ENCODE measurements at places on chromosomes 11 and 22. TPM values are rescaled to one million over a fixed set of nuclear protein-coding genes. Genes with fewer than 3 reads are reported as not detected.

GNG3 gene
- not detected for total RNA-seq

DENND5A gene
- total RNA-seq = 97.5 TPM

OR51E2 gene
- not detected for total RNA-seq

TMA7B gene
- total RNA-seq = 1.4 TPM

ALG12 gene
- total RNA-seq = 25.9 TPM

FOLR3 gene
- 53.1 TPM for total RNA-seq

DNA sequence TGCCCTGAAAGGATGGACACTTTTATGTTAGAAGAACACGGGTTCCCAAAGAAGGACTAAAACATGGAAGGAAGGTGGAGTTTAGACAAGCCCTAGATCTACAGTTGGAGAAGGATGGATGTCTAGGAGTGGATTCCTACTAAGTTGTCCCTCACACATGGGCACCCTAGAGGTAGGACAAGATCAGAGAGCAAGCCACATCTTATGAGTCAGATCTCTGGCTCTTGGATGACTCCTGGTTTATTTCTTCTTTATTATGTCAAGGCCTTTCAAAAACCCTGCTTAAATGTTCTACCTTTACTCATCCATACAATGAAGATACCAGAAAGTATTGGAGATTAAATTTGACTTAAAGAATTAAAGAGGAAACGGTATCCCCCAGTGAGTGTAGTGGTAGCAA lies 34.4 kb downstream of the PRCP start:
- H3K27me3 ChIP-seq = no peaks in the 10 kb centered on the region
- H3K4me1 ChIP-seq = peaks cover 45% of the 10 kb centered on the region
- no peak overlapping the region for H3K4me3 ChIP-seq
- DNase-seq = no peak
- H3K36me3 ChIP-seq = no peaks in the 10 kb centered on the region
- H3K27ac ChIP-seq = no peak overlapping the region

- DNase-seq = no peak
- no peak overlapping the region for H3K4me3 ChIP-seq
- no peaks in the 10 kb centered on the region for H3K4me1 ChIP-seq
- no peak overlapping the region for H3K27ac ChIP-seq
- no peaks in the 10 kb centered on the region for H3K36me3 ChIP-seq
- no peaks in the 10 kb centered on the region for H3K27me3 ChIP-seq
Observed at GRCh38 chr11:109208121-109208520, 213.9 kb upstream of the C11orf87 start.

- no peak overlapping the region for H3K4me3 ChIP-seq
- no peak overlapping the region for H3K27ac ChIP-seq
- no peak for DNase-seq
- no peaks in the 10 kb centered on the region for H3K27me3 ChIP-seq
- no peaks in the 10 kb centered on the region for H3K4me1 ChIP-seq
Observed at GRCh38 chr11:86905252-86905651, 49.9 kb downstream of the FZD4 start.

DNA sequence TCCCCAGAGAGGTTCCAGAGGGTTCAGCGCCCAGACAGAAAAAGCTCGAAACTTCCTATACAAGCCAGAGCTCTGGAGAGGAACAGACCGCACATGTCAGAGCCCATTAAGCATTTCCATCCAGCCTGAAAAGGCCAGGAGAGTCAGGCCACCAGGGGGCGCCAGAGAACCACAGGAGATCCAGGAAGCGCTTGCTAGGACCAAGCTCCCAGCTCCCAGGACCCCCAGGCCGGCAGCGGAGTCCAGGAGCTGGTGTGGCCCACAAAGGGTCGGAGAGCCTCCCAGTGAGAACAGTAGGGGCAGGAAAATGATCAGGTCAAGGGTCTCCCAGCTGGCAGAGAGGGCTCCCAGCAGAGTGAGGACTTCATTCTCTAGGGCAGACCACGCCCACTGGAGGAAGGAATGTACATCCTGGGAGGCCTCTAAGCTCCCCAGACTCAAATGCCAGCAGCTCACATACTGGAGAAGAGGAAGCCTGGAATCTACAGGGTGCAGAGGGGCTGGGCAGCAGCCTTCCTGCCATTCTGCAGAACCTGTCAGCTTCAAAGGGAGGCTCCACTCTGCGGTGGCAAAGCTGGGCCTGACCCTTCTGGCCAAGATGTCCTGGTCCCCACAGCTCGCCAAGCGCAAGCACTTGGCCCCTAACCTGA lies 2.1 kb upstream of the MEI1 start:
- no peaks in the 10 kb centered on the region for H3K27me3 ChIP-seq
- peak overlapping the region; percentile 46 for H3K4me3 ChIP-seq
- peaks cover 10% of the 10 kb centered on the region for H3K36me3 ChIP-seq
- peak overlapping the region; percentile 72 for H3K27ac ChIP-seq
- peak; percentile 95 for DNase-seq

DNA sequence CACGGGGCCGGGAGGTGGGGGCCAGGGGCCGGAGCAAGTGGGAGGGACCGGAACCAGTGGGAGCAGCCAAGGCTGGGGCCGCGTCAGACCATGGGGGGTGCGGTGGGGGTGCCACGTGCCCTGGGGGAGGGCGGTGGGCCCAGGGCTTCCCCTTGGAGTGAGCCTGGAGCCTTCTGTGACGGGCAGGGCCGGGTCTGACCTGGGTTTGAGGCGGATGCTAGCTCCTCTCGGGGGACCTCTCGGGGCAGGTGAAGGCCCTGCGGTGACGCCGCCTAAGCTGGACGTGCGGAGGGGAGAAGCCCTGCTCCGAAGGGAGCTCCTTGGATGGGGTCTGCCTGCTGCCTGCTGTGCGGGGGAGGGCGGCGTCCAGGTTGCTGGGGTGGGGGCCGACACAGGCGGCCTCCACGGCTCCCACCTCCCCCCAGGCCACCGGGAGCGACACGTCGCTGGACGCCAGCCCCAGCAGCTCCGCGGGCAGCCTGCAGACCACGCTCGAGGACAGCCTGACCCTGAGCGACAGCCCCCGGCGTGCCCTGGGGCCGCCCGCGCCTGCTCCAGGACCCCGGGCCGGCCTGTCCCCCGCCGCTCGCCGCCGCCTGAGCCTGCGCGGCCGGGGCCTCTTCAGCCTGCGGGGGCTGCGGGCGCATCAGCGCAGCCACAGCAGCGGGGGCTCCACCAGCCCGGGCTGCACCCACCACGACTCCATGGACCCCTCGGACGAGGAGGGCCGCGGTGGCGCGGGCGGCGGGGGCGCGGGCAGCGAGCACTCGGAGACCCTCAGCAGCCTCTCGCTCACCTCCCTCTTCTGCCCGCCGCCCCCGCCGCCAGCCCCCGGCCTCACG lies 115.0 kb downstream of the CACNA1I start:
- H3K4me3 ChIP-seq = no peak overlapping the region
- peaks cover 64% of the 10 kb centered on the region for H3K27me3 ChIP-seq
- no peak for DNase-seq
- no peaks in the 10 kb centered on the region for H3K4me1 ChIP-seq
- no peak overlapping the region for H3K27ac ChIP-seq

DNA sequence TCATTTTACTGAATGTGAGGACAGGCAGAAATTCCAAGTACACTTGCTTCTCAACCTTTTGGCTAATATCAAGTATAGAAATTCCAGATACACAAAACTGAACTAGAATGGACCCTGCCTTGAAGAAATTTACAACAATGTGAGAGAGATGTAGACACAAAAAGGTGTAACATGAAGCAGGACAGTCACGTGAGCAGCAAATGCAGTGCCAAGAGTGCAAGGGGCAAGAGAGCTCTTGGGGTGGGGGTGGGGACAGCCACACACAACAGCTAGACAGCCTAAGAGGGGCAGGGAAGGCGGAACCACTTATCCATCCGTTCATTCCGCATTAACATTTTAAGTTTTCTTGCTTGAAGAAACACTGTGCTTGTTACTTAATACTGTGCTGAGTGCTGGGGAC lies 28.9 kb downstream of the PLEKHA7 start:
- H3K4me3 ChIP-seq = no peak overlapping the region
- H3K27ac ChIP-seq = peak overlapping the region; percentile 46
- peaks cover 37% of the 10 kb centered on the region for H3K4me1 ChIP-seq
- peak; percentile 63 for DNase-seq

- H3K4me3 ChIP-seq = no peak overlapping the region
- H3K36me3 ChIP-seq = no peaks in the 10 kb centered on the region
- DNase-seq = no peak
- H3K4me1 ChIP-seq = no peaks in the 10 kb centered on the region
- no peak overlapping the region for H3K27ac ChIP-seq
Observed at GRCh38 chr22:22037740-22038139, 55.2 kb upstream of the TOP3B start.

DNA sequence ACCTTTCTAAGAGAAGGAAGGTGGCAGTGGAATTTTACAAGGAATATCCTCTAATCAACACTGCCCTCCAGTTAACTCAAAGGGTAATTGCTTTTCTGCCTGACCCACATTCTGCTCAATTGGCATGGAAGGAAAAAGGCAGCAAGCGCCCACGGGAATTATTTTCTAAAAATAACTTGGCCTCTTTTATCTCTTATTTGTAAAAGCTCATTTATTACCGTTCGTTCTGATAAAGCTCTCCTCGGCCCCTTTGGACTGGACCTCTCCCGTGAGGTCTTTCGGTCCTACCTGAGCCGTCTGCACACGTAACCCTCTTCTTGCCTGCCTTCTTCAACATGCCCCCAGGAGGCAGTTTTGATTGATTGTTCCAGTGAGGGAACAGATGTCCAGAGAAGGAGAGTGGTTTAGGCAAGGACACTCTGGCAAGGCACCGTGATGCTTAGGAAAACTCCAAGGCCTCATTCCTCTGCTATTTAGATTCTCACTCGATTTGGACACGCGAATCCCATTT lies 53.2 kb upstream of the CRTAM start:
- peaks cover 20% of the 10 kb centered on the region for H3K36me3 ChIP-seq
- DNase-seq = no peak
- H3K4me3 ChIP-seq = no peak overlapping the region
- peak overlapping the region; percentile 61 for H3K27ac ChIP-seq
- H3K27me3 ChIP-seq = no peaks in the 10 kb centered on the region

- no peaks in the 10 kb centered on the region for H3K4me1 ChIP-seq
Observed at GRCh38 chr11:84021291-84021690, 735.1 kb upstream of the CCDC90B start.

DNA sequence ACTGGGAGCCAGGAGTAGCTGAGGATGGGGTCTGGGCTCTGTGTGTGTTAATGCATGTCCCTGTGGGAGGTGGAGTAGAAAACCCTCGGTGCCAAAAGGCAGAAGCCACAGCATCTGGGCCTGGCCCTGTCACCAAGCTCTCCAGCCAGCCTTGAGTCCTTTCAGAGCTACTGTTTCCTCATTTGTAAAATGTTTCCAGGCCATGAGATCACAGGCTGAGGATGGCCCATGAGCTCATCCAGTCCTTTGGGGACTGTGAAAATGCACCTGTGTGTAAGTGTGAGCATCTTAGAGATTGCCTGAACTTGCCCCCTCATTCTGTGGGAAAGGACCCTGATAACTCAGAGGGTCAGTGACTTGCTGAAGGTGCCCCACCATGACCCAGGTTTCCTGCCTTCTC lies 9.1 kb downstream of the ANKK1 start:
- peaks cover 2% of the 10 kb centered on the region for H3K27me3 ChIP-seq
- H3K27ac ChIP-seq = no peak overlapping the region
- H3K4me3 ChIP-seq = no peak overlapping the region
- no peak for DNase-seq
- H3K4me1 ChIP-seq = no peaks in the 10 kb centered on the region

GRCh38 chr11:57306161-57306876 lies 18.4 kb downstream of the TNKS1BP1 start:
- H3K36me3 ChIP-seq = peaks cover 58% of the 10 kb centered on the region
- H3K27ac ChIP-seq = no peak overlapping the region
- no peak for DNase-seq

DNA sequence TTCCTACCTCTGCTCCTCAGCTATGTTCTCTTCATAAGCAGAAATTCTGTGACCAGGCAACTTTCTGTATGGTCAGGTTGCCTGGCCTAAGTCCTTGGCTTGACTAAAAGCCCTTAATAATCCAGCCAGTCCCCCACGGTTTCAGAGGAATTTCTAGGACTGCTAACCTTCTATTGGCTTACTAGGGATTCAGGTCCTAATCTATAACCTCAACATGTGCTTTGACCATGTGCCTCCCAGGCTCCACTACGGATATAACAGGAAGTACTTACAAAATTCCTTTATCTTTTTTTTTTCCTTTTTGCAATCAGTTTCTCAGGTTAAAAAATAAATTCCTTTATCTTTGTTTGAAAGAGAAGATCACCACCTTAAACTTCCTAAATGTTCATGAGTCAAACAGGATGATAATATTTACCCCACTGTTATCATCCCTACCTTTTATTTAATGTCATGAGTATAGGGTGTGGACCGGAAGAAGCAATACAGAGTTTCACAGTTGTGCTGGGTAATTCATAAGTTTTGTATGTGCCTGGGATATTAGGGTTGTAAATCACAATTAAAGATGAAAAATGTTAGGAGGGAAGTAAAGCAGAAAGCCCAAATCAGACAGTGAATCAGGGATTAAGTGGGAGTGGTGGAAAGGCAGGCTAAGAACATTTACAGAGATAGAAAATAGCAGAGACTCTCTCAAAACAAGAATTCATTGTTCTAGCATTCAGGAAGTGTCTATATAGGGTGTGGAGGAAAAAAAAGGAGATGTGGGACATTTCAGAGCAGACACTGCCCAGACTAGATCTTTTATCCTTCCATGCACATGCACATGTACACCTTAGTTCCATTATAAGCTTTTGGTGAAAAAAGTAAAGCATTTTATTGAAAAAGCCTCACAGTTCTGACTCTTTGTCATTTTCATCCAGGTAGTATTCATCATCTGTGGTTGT lies 10.7 kb upstream of the POGLUT3 start:
- DNase-seq = no peak
- H3K36me3 ChIP-seq = peaks cover 9% of the 10 kb centered on the region
- H3K27me3 ChIP-seq = no peaks in the 10 kb centered on the region
- H3K27ac ChIP-seq = no peak overlapping the region
- no peaks in the 10 kb centered on the region for H3K4me1 ChIP-seq

- H3K4me3 ChIP-seq = no peak overlapping the region
- peaks cover 6% of the 10 kb centered on the region for H3K4me1 ChIP-seq
- no peaks in the 10 kb centered on the region for H3K36me3 ChIP-seq
- H3K27me3 ChIP-seq = peaks cover 8% of the 10 kb centered on the region
Observed at GRCh38 chr11:64501500-64502427, 89.3 kb upstream of the SLC22A12 start.

DNA sequence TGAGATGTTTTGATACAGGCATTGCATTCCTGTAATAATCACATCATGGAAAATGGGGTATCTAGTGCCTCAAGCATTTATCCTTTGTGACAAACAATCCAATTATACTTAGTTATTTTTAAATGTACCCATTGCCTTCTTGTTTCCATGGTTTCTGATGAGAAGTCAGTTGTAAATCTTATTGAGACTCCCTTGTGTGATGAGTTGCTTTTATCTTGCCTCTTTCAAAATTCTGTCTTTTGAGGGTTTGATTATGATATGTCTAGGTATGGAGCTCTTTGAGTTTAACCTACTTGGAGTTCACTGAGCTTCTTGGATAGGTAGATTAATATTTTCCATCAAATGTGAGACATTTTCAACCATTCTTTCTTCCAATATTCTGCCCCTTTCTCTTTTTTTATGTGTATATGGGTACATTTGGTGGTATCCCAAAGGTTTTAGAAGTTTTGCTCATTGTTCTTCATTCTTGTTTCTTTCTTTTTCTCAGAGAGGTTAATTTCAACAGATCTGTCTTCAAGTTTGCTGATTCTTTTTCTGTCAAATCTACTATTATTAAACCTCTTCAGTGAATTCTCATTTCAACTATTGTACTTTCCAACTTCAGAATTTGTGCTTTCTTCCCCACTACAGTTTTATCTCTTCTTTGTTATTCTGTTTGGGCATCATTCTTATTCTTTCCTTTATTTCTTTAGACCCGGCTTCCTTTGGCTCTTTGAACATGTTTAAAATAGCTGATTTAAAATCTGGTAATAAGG lies 13.7 kb downstream of the NAGA start:
- no peaks in the 10 kb centered on the region for H3K27me3 ChIP-seq
- no peak overlapping the region for H3K4me3 ChIP-seq
- no peak for DNase-seq
- H3K36me3 ChIP-seq = peaks cover 33% of the 10 kb centered on the region
- no peak overlapping the region for H3K27ac ChIP-seq
